Cerebellar nuclear complex (tissue), 1 donor: ENCODE measurements at places on chromosomes 4 and X.

- no peak for DNase-seq
These were observed 98.3 kb upstream of the CXXC4 start for GRCh38 chr4:104593019-104593418.

DNA sequence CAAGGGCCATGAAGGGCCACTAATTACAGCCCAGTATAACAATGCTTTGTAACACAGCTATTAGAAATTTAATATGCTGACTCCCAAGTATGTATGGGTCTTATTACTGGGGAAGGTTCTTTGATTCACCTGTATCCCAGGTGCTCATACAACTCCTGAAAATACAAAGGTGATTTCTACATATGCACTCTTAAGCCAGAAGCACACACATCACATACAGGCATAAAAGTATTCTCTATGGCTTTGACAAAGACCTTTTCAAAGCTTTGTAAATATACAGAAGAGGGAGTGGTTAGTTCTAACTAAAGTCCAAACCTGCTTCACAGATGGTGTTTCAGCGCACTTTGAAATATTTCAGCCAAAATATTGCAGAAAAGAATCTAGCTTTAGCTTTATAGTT is 191.5 kb downstream of the SNCA start:
- DNase-seq, result no peak

DNA sequence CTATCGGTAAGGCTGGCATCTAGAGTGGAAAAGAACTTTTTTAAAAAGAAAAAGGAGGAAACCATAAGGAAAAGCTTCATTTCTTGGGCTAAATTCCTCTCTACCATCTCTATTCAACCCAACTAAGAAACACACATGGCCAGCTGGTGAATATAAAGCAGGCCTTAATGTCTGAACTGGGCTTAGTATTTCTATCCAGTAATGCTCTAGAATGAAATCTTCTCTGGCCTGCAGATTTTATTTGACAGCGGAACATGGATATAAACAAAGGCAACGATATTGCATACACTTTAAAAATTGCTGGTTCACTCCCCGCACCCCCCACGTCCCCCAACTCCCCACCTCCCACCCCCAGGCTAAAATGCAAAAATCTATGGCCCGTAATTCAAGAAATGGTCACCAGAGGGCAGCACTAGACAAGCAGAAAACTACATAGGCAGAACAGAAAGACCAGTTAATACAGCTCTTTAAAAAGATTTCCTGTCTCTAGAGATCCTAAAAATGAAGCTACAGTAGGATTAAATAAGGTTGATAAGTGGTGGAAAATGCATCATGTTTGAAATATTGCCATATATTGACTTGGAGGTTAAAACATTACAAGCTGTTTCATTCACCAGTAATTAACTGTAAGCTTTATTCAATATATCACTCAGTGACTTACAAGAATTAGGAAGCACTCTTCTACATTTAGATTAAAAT is 155.2 kb upstream of the GALNT7 start:
- DNase-seq, result no peak

- no peak for DNase-seq
These were observed 33.4 kb downstream of the AKAP4 start for GRCh38 chrX:50167366-50167765.

DNA sequence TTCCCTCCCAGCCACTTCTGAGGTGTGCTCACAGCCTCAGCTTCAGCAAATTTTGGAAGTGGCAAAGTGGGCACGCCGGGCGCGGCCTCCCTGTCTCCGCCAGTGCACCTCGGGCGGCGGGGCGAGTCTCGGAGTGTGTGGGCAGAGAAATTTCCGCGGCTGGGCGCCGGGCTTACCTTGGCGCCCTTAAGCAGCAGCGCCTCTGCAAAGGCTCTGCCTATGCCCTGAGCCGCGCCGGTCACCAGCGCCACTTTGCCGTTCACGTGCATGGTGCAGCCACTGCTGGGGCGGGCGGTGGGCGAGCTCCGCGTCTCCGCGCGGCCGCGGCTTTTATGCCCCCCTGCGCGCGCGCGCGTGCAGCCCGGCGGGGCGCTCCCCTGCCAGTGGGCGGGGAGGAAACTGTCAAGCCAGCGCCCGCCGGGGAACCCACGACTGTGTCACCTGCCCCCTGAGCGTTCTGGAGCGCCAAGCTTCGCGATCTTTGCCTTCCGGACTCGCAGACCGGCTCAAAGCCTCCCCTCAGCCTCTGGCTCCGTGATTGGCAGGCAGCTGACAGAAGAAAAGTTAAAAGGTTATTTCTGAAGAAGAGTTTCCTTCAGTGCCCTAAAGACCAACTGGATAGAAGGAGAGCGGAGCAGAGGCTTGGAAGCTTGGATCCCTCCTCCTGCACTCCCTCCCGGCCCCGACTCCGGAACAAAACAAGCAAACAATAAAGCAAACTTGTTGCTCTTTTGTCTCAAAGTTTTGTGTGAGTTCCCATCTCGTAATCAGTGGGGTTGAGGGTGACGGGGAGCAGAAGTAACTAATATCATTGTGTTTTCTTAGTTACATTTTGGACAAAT is at the start of gene HPGD:
TSS of gene HPGD (minus strand) at position 306 of the 842 bp plus-strand sequence. CDS start at position 269, 37 bp downstream.
- DNase-seq, result no peak

DNA sequence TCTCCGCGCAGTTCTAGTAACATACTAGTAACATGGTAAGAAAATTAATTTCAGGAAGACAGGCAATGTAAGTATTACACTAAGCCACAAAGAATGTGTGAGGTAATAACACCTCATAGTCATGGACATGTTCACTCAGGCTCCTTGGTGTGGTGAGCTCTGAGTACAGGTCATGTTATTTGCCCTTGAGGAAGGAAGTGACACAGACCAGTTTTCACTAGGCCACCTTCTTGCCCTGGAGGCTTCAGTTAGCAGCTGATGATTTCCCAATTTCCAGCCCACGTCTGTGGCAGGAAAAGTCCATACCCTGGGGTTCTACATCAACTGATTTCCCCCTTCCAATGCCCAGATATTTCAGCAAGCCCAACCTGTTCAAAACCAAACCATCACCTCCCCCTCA is 6.7 kb downstream of the APOO start:
- no peak for DNase-seq

DNA sequence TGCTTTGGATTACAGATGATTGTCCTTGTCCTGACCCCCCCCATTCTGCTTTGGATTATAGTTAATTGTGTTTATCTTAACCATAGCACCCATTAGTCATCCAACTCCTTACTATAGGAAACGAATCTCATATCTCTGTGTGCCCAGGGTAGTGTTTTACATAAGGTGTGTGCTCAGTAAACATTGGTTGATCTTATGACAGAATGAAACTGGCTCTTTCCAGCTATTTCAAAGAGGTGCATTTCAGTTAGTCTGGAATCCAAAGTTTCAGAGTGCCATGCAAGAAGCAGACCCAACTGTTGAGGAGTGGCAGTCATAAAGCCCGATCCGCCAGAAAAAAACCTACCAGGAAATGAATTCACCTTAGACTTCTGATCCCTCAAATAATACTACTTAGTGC is 14.7 kb downstream of the TRIM2 start:
- DNase-seq, result no peak

- no peak for DNase-seq
These were observed 16.8 kb downstream of the RASGEF1B start for GRCh38 chr4:81454948-81455347.

- no peak for DNase-seq
These were observed 221.2 kb upstream of the PABPC4L start for GRCh38 chr4:134422776-134423175.

GRCh38 chr4:54367059-54367458 is 138.0 kb downstream of the PDGFRA start:
- DNase-seq, result no peak

DNA sequence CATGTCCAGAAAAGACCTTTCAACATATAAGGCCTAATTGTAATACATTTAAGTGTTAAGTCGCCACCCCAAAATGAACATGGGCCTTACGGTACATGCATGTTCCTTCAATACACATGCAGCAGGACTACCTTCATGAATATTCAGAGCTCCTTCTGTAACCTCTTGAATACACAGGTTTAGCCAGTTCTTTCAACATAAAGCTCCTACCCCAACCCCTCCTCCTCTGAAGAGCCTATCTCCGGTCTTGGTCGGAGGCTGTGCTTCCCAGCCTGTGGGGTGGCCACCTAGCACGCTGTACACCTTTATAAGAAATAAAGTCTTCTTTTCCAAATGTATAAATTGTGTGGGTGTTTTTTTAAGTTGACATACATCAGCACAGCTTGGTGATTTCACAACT is 28.3 kb downstream of the NPY5R start:
- DNase-seq, result no peak

- DNase-seq, result no peak
These were observed 40.5 kb downstream of the RRAGB start for GRCh38 chrX:55758033-55758432.

GRCh38 chr4:173990869-173991210 is 292.6 kb downstream of the FBXO8 start:
- DNase-seq, result no peak

DNA sequence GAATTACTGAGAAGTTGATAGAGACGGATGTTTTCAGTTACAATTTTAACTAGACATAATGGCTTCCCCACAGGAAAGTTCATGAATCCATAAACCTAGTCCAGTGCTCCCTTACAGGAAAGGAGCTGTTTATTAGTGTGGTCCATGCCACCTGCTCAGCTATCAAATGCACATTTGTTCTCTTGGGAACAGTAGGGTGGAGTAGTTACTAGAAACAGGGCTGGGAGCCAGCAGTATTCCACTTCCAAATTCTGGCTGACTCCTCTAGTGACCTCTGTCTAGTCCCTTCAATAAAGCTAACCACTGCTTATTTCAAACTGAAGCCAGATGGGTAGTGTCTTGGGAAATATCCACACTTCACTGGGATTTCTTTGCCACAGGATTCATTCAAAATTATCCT is 88.4 kb upstream of the TLL1 start:
- DNase-seq, result no peak

GRCh38 chrX:107936434-107936730 is 45.8 kb downstream of the TEX13B start:
- no peak for DNase-seq

DNA sequence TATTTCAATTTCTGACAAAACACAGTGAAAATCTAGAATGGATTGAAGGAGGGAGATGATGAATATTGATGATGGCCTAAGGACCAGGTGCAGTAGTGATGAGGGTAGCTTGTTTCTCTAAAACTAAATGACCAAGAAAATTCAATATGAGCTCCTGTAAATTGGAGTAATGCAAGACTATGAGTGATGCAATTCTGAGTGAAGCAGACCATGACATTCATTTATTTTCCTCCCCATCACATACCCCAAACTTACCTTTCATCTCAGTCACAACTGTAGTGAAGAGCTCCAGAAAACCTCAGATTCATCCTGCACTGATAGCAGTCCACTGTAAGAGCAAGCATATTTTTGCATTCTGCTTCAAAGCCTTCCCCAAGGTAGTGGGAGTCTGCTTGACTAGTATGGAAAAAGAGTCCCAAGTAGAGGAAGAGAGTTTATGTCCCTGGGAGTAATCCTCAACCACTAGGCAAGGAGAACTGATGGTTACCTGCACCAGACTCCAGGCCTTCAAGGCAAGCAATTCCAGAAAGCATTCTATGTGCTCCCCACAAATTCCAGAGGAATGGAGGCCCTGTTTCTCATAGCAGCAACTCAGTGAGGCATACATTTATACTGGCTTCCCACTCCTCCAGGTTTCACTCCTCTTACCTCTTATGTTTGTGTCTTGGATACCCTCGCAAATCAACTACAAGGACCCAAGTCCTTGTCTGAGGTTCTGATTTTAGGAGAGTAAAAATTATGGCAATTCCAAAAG is 47.2 kb downstream of the CXCL1 start:
- DNase-seq, result no peak

DNA sequence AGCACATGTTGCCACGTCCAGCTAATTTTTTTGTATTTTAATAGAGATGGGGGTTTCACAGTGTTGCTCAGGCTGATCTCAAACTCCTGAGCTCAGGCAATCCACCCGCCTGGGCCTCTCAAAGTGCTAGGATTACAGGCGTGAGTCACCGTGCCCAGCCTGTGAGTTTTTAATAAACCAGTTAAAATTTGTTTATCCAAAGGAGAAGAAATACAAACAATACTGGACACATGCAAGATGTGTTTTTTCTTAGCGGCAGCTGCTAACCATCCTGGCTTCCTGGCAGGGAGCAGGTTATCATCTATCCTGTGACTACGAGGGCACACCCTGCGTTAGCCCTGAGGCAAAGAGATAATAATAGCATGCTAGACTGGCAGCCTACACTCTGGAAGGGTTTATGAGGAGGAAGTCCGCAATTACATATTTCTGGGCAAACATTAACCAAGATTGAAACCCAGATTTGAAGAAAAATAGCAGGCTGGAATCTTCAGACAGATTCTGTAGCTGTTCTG is 191.4 kb downstream of the SPRY1 start:
- DNase-seq, result no peak

GRCh38 chr4:155618183-155618838 is 48.3 kb upstream of the GUCY1A1 start:
- no peak for DNase-seq

DNA sequence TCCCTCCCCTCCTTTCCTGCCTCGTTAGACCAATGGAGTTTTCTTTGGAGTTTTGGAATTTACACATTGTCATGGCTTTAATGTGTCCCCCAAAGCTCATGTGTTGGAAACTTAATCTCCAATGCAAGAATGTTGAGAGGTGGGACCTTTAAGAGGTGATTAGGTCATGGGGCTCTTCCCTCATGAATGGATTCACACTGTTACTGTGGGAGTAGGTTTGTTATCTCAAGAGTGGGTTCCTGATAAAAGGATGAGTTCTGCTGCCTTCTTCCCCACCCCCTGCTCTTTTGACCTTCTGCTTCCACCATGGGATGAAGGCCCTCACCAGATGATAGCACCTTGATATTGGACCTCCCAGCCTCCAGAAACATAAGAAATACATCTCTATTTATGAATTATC is 16.8 kb downstream of the MORF4L2 start:
- DNase-seq, result no peak

GRCh38 chr4:58064653-58065052 is 954.5 kb upstream of the IGFBP7 start:
- no peak for DNase-seq

DNA sequence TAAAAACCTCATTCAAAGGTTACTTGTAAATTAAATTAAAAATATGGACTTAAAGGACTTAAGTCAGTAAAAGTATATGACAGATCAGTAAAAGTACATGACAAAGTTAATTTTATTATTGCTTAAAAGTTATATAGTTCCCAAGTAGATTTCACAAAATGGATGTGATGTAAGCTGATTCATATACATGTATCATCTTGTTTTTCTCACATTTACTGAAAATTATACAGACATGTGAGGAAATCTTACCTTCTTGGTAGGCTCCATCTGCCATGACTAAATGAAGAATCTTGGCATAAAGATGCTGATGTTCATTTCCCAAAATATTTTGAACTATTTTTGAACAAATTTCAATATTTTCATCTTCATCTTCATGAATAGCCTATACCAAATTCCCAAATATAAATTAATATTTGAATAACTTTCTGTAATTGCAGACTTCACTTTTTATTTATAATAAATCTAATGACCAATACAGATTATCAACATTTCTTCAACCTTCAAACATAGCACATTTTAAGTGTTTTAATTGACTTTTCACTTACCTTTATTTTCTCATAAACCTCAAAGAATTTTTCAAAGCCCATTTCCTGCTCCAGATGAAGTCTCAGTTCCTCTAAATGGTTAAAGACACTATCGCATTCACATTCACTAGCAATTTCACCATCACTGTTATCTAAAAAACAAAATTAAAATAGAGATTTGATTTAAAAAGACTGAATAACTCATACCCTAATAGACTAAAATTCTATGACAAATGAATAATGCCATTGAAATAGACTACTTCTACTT is 129.4 kb upstream of the SH3RF1 start:
- DNase-seq, result no peak

GRCh38 chrX:106023947-106024346 is 14.6 kb downstream of the SERPINA7 start:
- DNase-seq, result no peak

GRCh38 chrX:120452131-120452530 is 17.0 kb downstream of the LAMP2 start:
- DNase-seq, result no peak

- no peak for DNase-seq
These were observed 129.1 kb upstream of the SMAD1 start for GRCh38 chr4:145352438-145353145.
